ENCODE measurements at places on chromosomes 12 and 14. TPM values are rescaled to one million over a fixed set of nuclear protein-coding genes. Genes with fewer than 3 reads are reported as not detected.

Gene SIX1
- 1.4 TPM for total RNA-seq

Gene ACOT2
- 13.4 TPM for total RNA-seq

- DNase-seq: no peak
Measured at GRCh38 chr12:39081910-39082309, 176.5 kb upstream of the CPNE8 start.

DNA sequence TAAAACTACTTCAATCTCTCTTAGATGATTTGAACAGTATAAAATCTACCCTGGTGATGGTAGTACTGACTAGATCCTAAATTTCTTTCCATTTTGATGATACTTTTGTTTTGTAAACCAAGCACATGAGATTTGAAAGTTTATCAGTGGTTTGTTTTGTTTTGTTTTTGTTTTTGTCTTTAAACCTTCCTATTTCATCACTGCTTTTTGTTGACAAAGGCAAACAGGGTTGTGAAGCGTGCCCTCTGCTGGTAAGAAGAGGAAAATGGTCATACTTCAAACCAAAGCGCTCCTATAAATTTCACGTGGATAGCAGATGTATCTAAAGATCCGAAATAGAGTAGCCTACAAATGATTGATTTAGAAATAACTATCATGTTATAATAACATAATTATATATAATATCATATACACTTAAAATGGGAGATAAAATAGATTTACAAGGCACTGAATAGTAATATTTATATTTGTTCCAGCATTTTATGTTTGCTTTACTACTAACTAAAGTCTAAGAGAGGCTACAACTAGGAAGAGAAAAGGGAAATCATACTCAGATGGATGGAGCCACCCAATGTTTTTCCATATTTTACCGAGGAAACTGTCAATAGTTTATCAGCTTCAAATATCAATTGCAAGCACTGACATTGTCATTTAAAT, 254.0 kb upstream of the USP15 start:
- peak; percentile 18 for DNase-seq

DNA sequence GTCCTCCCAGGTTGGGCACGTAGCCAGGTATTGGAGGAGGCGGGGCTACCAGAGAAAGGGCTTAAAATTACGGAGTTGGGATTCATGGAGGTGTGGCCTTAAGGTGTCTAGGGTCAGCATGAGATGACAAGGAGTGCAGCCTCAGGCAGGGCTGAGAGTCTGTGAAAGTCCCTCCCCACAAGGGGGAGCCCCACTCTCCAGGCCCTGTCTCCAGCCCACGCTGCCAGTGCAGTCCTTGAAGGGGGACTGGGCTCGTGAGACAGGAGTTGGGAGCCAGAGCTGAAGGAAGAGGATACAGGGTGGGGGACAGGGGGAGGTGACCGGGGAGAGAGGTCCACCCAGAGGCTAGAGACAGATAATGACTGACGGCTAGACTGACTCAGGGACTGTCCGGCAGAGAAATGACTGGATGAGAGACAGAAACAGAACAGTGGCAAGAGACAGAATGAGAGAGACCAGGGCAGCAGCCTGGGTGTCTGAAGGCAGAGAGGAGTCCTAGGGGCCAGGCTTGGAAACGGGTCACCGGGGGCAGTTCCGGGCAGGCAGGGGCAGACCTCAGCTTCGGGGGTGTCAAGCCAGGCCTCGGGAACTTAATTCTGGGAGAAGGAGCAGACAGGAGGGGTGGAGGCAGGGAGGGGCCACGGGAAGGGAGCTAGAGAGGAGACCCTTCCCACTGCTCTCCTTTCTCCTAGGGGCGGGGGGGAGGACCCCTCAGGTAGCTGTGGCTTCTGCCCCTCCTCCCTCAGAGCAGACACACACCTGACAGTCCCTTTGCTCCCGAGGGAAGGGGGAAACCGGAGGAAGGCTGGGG, 970 bp downstream of the CDH24 start:
- DNase-seq: peak; percentile 71

GRCh38 chr14:49972131-49972671, 79.3 kb downstream of the ARF6 start:
- no peak for DNase-seq

DNA sequence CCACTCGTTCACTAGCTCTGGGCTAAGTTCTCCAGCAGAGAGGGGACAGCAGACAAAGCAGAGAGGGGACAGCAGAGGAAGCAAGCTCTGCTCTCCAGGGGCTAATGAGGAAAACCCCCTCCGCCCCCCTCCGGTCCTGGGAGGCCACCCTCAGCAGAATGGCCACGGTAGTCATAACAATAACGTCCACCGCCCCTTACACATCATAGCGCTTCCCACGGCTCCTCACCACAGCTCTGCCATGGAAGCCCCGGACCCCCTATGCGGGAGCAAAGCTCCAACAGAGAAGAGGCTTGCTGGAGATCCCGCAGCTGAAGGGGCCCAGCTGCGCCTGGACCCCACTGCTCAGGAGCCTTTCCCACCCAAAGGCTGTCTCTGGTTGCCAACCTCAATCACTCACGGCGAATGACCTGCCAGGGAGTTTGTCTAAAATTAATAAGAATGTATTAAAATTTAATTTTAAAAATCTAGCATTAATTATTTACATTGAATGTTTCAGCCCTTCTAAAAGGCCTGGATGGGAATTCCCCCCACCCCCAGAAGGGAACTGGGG, 17.4 kb downstream of the BEGAIN start:
- no peak for DNase-seq

Gene TCL1A
- total RNA-seq: not detected

DNA sequence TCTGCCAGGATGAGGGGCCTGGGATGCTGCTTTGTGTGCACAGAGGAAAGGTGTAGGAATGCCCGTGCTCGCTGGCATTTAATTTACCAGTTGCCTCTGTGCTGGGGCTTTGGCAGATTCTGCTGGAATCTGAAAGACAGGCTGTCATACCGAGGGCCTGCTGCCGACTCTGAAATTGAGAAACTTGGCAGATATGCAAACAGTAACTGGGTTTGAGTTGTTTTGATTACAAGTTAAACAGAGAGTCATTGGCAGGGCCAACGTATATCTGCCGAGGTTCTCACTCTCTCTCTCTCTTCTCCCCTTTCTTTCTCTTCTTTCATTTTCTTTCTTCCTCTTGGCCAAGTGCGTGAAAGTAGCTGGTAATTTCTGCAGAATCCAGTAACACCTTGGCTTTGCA, 618.7 kb downstream of the VRK1 start:
- no peak for DNase-seq

DNA sequence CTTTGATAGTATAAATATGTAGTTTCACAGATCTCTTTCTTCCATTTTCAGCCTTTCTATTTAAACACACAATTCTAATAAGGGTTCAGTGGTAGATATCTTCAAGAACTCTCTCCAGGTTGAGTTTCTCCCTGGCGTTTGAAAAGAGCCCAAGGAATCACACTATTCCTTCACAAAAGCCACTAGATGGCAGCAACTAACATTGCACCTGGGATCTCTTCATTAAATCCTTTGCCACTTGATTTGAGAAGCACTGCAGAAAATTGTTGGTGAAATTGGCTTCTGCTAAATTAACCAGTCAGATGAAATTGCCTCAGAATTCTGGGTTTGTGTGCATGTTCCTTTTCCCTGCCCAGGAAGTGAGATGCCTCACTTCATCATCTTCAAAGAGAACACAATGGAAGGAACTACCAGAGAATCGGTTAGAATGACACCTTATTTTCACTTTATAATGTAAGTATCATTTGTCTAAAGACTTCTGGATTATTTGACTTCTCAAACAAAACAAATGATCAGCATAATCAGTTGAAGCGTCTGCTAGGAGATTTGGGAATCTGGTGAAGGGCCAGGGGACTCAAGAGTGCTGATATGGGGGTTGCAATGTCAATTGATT, 6.8 kb downstream of the CCDC198 start:
- DNase-seq: no peak

- DNase-seq: peak; percentile 21
Measured at GRCh38 chr12:85036234-85036707, at the start of the genes LRRIQ1 and TSPAN19. TSS of gene LRRIQ1 (plus strand) at chr12:85036351. CDS start at chr12:85038177, 1,826 bp downstream. TSS of gene TSPAN19 (minus strand) at chr12:85036277. CDS start at chr12:85029946, 6,331 bp downstream.

DNA sequence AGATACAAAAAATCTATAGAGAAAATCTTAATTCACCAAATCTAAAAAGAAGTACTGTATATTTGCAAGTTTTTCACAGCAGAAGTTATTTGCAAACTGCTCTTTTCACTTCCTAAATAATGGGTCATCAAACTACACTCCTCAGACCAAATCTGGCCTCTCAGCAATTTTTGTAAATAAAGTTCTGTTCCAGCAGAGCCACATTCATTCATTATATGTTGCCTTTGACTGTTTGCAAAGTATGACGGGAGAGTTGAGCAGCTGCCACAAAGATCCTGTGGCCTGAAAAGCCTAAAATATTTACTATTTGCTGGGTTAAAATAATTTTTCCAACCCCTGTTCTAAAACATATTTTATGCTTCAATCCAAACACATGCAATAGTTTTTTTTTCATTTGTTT, 1222.3 kb upstream of the SEL1L start:
- no peak for DNase-seq

Gene DDX11
- 121 TPM for total RNA-seq

Gene SLC15A5
- not detected for total RNA-seq

GRCh38 chr14:103001226-103001625, 56.1 kb downstream of the CDC42BPB start:
- DNase-seq: no peak

Gene PZP
- total RNA-seq: not detected

GRCh38 chr14:23665302-23666016, 29.3 kb downstream of the DHRS2 start:
- DNase-seq: no peak

- DNase-seq: no peak
Measured at GRCh38 chr12:69840727-69841126, 15.7 kb downstream of the MYRFL start.

Gene SPTB
- total RNA-seq: 0.10 TPM

- peak; percentile 75 for DNase-seq
Measured at GRCh38 chr12:122166422-122167349, 7.3 kb downstream of the IL31 start.

GRCh38 chr12:115472852-115473251, 788.9 kb upstream of the TBX3 start:
- no peak for DNase-seq

DNA sequence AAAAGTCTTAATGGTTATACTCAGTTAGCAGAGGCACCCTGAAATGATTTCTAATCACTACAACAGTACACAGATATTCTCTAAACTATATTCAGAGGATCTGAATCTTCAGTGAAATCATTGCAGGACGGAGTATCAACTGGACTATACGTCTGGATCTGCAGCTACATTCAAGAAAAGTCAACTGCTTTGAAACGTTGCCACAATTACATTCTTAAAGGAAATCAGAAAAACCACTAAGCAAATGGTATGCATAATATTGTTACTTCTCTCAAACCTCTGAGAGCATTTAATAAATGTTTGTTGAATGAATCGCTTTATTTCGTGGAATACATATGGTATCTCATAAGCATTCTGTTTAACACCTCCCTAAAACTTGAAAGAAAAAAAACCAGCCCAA, 67.4 kb downstream of the MED13L start:
- no peak for DNase-seq

GRCh38 chr12:90030726-90031125, 322.1 kb upstream of the ATP2B1 start:
- no peak for DNase-seq

DNA sequence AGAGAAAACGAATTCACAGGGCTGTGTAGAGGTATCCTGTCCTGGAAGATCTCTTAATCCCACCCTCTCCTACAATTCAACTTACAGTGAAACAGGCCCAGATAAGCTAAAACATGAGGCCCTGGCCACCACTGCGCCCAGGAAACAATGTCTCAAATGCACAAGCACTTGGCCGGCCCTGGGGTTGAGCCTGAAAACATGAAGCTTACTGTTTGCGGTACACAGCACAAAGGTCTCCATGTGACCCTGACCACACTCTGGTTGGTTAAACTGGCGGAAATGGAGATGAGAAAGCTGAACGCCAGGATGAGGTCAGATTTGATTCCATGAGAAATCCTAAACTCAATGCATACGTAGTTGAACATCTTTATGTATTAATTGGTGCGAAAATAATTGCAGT, 16.4 kb downstream of the WSB2 start:
- DNase-seq: no peak

- no peak for DNase-seq
Measured at GRCh38 chr12:128111951-128112350, 155.0 kb upstream of the TMEM132C start.

Gene KRT74
- not detected for total RNA-seq

Gene SPRING1
- total RNA-seq: 29.6 TPM

GRCh38 chr14:103696070-103696402, 19.2 kb downstream of the XRCC3 start:
- no peak for DNase-seq

Gene TAS2R14
- total RNA-seq: 1.2 TPM

GRCh38 chr14:78598046-78598920, 428.1 kb downstream of the NRXN3 start:
- peak; percentile 42 for DNase-seq

- no peak for DNase-seq
Measured at GRCh38 chr12:8593246-8593645, 19.4 kb downstream of the AICDA start.

DNA sequence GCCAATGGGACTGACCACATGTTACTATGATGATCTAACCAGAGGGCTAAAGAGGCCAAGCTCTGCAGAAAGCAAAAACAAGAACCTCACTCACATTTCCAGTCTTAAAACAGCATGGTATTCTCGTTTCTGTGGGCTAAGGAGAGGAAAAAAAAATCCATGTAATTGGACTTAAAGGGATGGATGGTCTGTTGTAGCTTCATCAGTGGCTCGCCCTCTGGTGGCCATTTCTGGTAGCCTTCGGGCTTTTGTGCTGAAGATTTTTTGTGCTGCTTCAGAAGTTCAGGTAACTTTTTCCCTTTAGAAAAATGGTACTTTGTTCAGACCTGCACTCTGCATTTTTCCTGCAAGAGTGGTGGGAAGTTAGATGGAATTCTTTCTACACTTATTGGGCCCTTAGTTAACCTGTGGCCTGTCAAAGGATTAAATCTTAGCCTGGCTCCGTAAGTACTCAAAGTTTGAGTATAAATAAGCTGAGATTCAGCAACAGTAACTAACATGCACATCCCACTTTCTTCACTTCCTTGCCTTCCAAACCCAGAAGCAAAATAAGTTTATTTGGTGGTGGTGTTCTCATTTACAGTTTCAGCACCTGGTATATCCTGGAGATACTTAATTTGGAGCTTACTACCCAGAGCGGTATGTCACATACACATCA, 22.3 kb downstream of the DCAF4 start:
- DNase-seq: peak; percentile 75

DNA sequence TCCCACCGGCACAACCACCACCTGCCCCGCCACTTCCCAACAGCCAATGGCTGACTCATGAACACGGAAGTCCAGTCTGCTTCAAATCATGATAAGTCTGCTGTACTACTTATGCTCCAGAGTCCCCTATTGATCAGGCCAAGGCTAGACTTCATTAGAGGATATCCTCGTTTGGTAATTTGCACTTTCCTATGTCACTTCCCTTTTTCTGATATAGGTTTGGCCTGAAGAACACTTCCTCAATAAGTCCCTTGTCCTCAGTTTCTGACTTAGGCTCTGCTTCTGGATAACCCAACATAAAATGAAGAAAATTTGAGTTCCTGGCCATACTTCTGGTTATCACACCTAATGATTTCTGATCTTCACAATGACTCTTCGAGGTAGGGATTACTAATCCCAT, 45.3 kb downstream of the IFNG-AS1 start:
- DNase-seq: no peak

DNA sequence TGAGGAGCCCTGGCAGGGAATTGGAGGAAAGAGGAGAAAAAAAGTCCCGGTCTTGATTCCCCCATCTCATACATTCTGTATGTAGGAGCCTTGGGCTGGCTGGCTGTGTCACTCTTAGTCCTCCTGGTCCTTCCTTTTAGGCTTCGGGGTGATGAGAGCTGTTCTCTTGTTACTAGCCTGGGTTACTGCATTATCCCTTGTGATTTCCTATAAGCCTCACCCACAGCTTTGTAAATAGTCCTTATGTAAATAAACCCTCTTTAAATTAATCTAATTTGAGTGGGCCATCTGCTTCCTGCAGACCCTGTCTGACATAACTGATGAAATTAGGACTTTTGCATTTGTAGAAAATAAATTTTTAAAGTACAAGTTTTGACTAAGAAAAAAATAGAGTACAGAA, 19.2 kb downstream of the DNM1L start:
- no peak for DNase-seq

Data from activated CD4-positive, alpha-beta memory T cell treated with anti-CD3 and anti-CD28 coated beads, Interleukin-2, amount 10 ng/mL, durations not matched to agents 7 days and 5 days (primary cell).